ENCODE measurements at places on chromosomes 1 and 21.
A peak's percentile ranks its signal among the peaks of the same experiment; 100 is the strongest.

DNA sequence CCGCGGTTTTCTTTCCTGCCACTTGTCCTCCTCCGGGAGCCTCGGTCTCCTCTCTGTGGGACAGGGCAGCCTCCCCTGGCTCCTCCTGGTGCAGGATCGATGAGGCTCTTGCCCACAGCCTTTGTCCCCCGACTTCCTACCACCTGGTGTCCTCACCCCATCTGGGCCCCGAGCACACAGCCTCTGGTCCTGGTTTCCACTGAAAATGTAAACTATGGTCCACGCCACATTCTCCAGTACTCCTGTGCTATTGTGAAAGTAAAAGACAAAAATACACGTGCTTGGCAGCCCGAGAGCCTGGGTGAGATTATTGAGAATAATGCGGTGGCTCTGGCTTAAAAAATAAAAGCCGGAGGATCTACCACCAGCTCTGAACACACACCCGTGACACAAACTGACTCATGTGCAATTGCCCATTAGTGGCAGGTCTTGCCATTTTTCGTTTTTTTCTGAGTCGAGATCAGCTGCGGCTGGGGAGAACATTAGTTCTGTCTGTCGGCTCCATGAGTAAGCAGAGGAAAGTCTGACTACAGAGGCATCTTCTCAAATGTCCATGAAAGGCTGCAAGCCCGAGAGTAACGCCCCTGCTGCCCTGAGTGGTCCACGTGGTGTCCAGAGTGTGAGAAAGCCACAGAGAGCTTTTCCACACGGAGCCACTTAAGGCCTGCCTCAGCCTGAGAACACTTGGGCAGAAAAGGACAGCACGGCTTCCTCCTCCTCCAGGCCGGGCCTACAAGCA lies 5.7 kb upstream of the COL6A2 start:
- DNase-seq, result no peak

DNA sequence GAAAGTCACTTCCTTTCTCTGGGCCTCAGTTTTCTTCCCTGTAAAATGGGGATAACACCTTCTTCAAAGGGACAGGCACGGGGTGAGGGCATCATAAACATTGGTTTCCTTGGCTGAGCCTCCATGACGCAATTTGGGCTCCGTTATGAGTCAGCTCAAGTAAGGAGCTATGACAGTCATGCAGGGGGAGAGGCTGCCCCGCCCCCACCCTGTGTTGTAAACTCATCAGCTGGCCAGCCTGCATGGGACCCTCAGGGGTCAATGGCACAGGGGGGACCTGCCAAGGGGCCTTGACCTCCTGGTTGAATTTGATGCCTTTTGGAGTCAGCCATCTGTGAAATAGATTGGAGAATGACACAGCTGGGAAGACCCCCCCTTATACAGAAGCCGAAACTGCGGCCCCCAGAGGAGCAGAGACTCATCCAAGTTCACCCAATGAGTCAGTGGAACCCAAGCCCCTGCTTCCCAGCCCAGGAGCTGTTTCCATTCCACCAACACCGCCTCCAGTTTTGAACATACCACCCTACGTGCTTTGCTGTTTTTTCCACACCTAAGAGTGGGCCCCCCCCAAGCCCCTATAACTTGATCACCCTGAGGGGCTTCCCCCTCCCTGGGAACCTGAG lies 36.8 kb upstream of the RUNX3 start:
- peak; percentile 68 for DNase-seq

- DNase-seq, result no peak
Observed at GRCh38 chr1:53090227-53091147, 28.5 kb downstream of the PODN start.

DNA sequence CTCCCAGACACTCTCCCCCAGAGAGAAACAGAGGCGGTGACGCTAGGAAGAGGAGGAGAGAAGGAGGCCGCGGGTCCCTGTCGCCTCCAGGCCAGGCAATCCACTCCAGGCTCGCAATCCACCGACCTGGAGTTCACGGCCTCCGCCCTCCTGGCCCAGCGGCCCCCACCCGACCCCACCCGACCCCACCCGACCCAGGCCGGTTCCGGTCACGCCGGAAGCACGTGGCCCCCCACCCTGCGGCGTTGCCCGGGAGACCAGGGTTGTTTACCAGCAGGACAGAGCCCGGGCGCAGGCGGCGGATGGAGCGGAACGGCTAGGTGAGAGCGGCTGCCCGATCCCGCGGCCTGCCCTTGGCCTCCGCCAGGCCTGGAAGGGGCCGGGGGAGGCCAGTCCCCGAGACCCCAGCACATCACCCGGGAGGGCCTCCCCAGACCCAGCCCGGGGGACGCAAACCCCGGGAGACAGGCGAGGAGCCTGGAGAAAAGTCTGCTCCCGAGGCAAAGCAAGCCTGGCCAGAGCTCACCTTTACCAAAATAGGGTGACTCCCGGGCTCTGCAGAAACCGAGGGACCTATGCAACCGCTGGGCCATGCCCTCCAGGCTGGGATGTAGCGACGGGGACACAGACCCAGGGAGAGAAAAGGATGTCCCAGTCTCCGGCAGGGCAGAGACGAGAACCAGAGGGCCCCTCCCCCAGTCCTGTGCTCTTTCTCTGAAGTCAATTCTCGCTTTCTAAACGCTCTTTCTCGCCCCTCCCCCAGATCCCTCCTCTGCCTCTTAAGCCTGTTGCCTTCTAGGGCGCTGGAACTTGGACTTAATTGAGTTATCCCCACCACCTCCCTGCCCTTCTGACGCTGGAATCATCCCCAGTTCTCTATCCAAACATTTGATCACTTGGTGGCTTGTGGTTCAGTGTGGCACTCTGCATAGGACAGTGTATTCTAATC lies at the start of the genes PLA2G2C and UBXN10:
Gene PLA2G2C, minus strand, starts transcription at position 685 of the 949 bp plus-strand sequence. CDS start 9,155 bp downstream, outside the sequence.
Gene UBXN10, plus strand, starts transcription at position 263 of the 949 bp plus-strand sequence. CDS start 4,466 bp downstream, outside the sequence.
- DNase-seq, result peak; percentile 36

- DNase-seq, result no peak
Observed at GRCh38 chr1:147600119-147601111, 59.1 kb downstream of the BCL9 start.

DNA sequence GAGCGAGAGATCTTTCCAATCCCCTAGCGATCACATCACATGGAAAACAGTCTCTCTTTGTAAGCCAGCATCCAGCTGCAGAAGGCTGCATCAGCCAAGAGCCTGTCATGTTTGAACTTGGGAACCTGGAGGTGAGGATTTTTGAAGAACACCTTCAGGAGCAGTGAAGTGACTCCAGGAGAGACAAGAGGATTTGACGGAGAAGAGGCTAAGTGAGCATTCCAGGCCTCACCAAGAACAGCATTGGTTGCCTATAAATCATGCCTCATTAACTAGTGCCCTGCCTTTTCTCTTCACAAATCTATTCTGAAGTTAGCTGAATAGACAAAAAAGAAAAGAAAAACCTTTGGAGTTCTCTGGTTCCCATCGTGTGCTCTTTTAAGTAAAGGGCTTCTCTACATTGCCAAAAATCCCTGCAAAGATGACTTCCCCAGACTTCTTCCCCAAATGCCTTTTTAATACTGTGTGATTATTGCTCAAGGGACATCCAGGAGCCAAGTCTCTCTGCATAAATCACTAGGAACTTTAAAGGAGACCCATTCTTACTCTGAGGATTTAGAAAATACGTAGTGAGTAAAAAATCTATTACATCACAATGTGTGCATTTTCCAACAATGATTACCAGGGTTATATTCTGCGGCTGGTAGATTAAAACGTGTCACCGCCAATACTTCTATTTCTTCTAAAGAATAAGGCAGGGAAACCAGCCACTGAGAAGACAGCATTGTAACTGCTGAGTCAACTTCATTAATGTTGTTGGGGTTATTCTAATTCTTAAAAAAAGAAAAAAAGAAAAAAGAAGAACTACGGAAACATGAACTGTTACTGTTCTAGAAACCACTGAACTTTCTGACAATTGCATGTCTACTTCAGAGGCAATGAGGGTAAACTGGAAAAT lies 95.2 kb downstream of the KIF14 start:
- no peak for DNase-seq

GRCh38 chr1:31510853-31511789 lies 65.2 kb upstream of the TINAGL1 start:
- no peak for DNase-seq

GRCh38 chr1:29800522-29800956 lies 564.2 kb downstream of the PTPRU start:
- DNase-seq, result no peak

DNA sequence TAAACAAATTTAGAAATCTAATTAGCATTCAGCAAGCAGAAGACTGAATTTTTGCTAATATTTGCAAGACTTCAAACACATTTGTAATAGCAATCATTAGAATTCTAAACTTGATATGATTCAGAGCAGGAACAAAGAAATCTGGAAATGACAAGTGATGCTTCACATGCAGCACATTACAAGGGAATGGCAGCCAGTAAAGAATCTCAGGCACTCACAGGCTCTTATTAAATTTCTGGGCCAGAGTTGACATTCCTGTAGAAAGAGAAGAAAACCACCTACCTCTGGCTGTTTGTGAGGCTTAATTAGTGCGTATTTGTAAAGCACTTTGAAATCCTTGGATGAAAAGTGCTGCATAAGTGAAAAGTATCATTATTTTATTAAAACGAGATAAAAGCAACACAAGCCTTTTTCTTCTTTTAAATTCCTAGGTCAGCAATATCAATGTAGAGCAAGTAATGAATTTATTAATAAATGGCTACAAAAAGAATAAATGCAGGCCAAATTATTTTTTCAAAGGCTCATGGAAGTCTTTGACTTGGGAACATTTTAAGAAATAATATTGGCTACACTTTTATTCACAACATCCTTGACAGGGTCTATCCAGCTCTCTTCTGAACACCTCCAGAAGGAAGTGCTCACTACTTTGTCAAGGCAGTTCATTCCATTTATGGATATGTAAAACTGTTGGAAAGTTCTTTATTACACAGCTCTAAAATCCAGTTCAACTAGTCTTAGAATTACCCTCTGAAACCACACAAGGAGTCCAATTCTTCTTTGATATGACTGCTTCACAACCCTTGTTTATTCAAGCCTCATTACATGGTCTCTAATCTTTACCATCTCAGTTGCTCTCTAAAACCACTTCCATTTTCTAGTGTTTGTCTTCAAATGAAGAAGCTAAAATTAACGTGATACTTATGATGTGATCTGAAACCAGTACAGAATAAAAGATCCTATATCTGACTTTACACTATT lies 32.1 kb upstream of the SCYL3 start:
- no peak for DNase-seq

DNA sequence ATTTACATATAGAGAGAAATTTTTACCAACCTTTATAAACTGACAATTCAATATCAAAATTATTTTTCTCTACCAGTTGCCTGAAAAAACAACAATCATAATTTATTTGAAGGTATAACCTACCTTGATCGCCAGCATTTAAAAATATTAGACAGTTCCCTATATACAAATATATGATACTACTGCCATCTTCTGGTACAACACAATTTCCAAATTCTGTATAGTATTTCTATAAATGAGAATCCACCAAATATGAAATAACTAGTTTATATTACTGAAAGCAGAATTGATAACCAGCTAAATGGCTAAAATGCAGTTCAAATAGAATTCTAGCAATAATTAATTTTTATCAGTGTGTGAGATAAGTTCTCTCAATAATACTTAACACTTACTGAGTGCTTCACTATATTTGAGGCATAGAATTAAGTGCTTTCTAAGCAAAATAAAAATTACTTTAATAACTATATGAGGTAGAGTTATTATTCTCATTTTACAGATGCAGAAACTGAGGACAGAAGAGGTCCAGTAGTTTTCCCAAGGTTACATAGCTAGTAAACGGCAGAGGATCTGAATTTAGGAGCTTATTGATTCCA lies 75.6 kb downstream of the PIGK start:
- DNase-seq, result no peak

DNA sequence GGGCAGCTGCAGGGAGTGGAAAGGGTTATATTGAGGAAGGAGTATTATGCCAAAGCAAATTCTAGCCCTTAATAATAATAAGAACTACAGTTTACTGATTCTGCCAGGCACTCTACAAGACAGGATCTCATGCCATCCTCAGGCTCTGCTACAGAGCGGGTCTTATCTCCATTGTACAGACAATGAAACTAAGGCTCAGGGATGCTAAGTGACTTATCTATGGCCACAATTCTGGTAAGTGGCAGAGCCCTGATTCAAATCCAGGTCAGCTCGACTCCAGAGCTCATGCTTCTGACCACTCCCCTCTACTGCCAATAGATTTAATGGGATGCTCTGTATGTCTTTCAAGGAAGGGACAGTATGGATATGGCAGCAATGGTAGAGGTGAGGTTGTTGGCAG lies 146.1 kb upstream of the CD34 start:
- DNase-seq, result no peak
